ENCODE measurements at places on chromosomes 7 and 10.

DNA sequence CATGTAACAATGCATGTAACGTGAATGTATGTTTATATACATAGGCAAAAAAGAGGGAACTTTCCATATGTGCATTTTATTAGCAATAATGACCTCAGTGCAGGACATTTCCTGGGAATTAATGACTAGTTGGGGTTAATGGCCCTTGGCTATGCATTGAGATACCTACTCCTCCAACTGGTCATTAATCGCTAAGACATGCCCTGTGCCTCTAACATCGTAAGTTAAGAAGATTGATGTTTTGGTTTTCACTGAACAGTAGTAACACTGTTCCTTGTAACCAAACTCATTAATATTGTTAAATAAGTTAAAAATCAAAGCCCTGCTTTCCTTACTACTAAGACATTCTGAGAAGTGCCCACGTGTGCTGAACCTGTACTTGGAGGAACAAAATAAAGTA is 61.7 kb downstream of the SEMA3D start:
- DNase-seq, result no peak

- no peak for DNase-seq
These were observed 16.8 kb downstream of the LIPM start for GRCh38 chr10:88819290-88819689.

DNA sequence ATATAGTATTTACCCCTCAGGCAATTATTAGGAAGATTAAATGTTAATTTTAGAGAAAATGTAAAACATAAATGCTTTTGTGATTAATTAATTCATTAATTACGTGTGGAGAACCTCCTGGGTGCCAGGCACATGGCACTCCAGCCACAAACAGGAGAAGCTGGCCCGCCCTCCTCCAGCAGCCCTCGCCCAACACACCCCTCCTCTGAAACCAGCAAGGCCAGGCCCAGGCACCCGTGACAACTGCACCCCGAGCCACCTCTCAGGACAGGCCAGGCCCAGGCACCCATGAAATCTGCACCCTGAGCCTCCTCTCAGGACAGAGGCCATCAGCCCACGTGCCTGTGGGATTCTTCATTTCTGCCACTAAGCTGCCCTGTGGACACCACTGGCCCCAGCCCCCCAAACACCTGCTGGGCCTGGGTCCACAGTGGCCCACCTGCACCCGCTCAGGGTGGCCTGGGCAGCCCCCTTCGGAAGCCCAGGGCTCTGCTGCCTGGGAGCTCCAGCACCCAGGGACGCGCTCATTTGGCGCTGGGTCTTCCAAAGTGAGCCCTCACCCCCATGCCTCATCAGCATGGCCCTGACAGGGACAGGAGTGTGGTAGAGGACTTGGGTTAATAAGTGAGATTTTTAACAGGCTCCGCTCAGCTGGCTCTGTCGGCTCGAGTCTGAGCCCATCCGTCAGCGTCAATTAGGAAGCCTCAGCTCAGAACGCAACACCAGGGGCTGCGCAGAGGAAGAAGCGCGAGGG is 482.1 kb downstream of the DNAJB6 start:
- DNase-seq, result no peak

GRCh38 chr7:103093429-103093828 is 18.5 kb downstream of the ARMC10 start:
- DNase-seq, result no peak

- no peak for DNase-seq
These were observed 104.9 kb downstream of the CDK6 start for GRCh38 chr7:92731335-92732063.

DNA sequence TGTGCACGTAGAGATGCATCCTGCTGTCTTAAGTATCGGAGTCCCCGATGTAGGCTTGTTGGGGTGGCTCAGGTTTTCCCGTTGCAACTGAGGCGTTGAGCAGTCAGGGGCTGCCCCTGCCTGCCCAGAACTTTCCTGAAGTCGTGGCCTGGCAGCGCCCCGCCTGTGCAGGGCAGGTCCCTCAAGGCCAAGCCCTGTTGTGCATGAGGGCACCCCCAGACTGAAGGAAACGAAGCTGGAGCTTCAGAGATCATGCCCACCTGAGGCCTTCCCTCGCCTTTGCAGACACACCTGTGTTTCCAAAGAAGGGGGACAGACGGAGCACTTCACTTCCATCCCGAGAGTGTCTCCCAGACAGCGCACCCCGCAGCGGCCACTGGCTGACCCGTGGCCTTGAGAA is 121.1 kb downstream of the NKX6-2 start:
- DNase-seq, result no peak

- no peak for DNase-seq
These were observed 30.0 kb downstream of the NET1 start for GRCh38 chr10:5442065-5442989.

Data from activated T-helper 9 cell treated with anti-CD3 and anti-CD28 coated beads, Interleukin-2, amount 50 U/mL, for 16 hours (primary cell).